KG1 (cell line): ENCODE measurements at places on chromosomes 2 and 18.
A peak's percentile ranks its signal among the peaks of the same experiment; 100 is the strongest.

DNA sequence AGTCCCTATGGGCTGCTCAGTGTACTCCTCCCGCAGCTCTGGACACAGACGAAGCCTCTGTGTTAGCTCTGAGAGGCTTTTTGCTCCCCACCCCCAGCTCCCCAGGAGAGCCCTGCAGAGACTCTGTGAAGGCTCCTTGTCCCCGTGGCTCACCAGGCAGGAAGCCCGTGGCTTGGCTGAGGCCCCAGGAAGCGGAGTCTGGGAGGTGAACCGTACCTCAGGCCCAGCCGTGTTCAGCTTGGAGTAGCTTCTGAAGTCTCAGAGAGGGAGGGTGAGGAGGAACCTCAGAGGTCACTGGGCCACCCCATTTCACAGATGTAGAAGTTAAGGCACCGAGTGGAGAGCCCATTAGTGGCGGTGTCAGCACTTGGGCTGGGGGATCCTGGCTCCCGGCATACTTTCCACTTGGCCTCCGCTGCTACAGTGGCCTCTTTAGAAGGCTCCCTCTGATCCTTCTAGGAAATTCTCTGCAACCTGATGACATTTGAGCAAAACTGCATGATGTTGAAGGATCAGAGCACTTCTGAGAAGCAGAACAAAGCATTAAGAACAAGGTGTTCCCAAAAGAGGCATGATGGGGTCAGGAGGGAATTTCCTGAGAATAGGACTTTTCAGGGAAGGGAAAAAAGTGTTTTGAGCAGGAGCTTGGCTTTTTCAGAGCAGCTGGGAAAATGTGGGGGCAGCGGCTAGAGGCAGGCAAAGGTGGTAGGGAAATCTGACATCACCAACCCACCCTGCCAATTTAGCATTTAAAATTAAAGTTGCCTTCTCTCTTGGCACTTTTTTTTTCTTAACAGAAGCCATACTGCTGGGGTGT lies 79.1 kb downstream of the MCFD2 start:
- peak; percentile 13 for DNase-seq

- no peak for DNase-seq
Measured at GRCh38 chr2:28610583-28611201, 114.8 kb downstream of the PLB1 start.

DNA sequence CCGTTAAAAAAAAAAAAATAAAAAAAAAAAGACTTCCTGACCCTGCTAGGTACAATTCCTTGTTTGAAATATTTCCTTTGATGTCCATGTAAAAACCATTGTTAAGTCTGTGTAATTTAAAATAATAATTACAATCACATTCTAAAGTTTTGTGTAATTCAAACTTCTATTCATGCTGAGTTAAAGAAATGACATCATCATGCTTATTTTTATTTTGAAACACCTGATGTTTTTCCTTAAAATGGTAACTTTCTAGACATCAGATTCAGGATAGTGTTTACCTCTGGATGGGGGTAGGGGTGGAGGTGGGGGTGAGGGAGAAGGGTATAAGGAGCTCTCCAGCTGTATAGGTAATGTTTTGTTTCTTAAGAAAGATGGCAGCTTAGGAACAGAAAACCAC lies 92.8 kb downstream of the ADCYAP1 start:
- DNase-seq, result no peak

GRCh38 chr2:46365913-46366667 lies 68.9 kb downstream of the EPAS1 start:
- no peak for DNase-seq

DNA sequence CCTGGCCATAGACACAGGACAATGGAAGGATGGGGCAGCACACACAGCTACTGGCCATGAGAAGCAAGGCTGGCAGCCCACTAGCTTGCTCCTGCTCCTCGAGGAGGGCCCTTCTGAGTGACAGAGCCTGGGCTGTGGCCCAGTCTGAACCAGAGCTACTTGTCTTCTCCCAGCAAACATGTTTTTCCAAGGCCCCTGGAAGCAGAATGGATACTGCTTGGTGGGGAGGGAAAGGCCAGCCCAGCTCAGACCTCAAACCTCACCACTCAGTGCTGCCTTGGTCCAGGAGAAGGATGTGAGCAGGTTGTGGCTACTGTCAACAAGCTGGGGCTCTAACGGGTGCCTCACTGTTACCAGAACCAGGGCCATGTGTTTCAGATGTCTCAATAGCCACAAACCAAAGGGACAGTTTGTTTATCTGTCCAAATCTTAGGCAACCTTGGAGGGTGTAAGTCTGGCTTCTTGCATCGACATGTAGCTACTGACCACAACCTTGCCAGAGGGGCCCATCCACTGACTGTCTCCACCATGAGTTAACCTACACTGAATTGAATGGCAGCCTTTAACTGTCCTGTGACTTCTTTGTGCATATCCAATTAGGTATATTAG lies 98.6 kb downstream of the TGFA start:
- DNase-seq, result no peak

DNA sequence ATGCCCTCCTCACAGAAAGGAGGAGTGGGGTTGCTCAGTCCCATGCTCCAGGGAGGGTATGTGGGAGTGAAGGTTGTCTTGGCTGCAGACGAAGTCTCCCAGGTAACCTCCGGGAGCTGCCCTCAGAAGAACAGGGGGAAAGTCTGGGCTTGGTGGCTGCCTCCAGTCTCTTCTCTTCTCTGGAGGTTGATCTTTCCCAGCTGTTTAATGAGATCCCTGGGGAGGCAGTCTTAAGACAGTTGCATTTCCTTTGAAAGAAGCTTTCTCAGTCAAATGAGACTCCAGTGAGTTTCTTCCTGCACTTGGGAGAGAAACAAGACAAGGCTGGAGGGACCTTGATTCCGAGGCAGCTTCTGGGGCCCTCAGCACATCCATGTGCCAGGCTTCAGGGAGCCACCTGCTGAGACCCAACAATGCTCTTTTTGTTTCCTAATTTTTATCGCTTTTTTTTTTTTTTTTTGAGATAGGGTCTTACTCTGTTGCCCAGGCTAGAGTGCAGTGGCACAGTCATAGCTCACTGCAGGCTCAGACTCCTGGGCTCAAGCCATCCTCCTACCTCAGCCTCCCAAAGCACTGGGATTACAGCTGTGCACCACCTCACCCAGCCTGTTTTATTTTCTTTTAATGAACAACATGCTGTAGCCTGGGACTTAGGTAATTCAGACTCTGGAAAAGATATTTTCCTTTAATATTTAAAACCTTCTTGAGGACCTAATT lies 71.7 kb upstream of the TPO start:
- DNase-seq, result no peak

DNA sequence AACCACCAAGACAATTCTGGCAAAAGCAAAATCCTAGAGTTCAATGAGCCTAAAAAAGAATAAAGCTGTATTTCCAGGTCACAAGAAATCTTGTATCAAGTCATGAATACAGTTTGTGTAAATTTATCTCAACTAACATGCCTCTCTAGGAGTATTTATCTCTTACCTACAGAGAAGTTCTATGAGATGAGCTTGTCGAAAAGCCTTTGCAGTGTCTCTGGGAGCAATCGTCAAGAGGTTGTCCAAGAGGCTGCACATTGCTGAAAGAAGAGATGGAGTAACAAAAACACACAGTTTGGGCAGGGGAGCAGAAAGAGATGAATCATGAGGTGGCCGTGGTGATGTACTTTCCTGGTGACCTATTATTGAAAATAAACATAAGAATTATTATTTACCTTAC lies 112.0 kb upstream of the CD226 start:
- no peak for DNase-seq

DNA sequence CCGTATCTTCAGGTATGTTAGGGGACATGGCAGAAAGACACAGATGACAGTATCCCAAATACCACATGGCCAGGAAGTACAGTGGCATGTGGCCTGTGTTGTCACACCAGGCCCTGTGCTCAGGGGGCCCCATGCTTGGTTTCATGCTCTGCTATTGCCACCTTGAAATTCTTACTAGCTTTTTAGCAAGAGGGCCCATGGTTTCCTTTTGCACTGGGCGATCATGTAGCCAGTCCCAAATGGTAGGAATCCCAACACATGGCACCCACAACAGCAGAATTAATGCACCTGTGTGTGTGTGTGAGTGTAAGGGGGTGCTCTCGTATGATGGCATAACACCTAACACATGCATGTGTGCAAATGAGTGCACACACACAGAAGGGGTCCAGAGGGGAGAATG lies 39.2 kb downstream of the MYO7B start:
- no peak for DNase-seq

- no peak for DNase-seq
Measured at GRCh38 chr2:158116936-158117335, 15.3 kb downstream of the UPP2 start.

GRCh38 chr2:57432528-57432927 lies 614.1 kb upstream of the VRK2 start:
- DNase-seq, result no peak

- DNase-seq, result no peak
Measured at GRCh38 chr18:76456823-76457222, 38.2 kb downstream of the ZNF516 start.

GRCh38 chr2:33107690-33108482 lies 161.1 kb downstream of the LTBP1 start:
- DNase-seq, result no peak

DNA sequence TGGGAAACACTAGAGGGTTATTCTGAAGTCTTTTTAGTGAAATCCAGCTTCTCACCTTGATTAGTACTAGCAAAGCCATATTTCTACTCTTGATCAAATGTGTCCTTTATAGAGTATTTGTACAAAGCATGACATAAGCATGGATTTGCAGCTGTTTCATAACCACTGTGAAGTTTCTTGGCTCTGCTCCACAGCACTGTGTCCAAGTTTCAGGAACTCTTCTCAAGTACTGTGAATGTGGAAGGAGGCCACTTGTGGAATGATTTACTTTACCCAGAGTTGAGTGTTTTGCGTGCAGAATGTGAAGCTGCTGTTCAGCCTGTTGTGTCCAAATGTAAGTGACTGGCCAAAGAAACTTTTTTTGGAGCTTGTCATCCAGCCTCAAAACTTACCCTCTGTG lies 16.2 kb upstream of the MAPRE2 start:
- no peak for DNase-seq

- DNase-seq, result no peak
Measured at GRCh38 chr2:18455236-18455862, 105.1 kb downstream of the RDH14 start.

GRCh38 chr2:161421686-161422085 lies 5.6 kb downstream of the TBR1 start:
- no peak for DNase-seq

DNA sequence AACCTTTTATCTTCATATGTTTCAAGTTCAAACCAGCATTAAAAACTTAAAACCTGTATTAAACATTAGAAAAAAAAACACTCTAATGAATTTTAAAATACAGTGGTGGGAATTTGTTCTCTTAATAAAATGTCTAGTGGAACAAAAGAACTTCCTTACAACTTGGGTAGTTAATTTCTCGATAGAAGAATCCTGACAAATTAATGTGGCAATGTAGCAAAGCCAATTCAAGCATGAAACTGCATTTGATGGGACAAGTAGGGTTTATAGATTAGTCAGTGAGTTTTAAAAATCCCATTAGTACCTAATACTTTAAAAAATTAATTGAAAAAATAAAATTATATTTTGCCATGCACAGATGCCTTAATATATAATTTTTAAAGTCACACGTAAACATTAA lies 59.4 kb downstream of the PDE1A start:
- no peak for DNase-seq

GRCh38 chr18:51193621-51194287 lies 3.7 kb downstream of the MEX3C start:
- no peak for DNase-seq

- DNase-seq, result no peak
Measured at GRCh38 chr2:467892-468647, 180.2 kb upstream of the ALKAL2 start.

DNA sequence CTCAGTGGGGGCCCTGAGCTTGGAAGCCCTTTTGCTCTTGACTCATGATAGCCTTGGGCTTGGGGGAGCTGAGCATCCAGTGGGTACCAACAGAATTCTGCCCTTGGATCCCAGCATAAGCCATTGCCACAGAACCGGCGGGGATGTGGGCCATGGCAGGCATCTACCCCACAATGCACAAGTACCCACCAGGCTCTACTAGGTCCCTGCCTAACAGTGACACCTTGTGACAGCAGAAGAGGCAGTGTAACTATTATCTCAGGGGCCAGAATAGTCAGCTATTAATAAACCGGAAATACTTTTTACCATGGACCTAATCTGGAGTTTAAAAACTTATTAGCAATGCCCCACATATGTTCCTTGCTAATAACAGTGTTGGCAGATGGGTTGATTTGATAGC lies 397.2 kb downstream of the TMEM182 start:
- no peak for DNase-seq

DNA sequence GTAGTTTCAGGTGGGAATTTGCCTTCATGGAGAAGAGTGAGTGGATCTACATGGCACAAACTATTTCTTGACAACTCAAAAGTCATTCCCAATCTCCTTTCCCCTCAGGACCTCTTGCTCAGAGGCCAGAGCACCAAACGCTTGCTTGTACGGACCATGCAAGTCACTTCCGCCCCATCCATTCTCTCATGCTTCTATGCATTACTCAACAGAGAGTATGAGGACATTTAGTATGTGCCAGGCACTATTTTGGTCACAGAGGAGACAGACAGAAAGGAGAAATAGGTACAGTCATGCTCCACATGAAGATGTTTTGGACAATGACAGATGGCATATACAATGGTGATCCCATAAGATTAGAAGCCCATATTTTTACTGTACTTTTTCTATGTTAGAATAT lies 117.5 kb downstream of the ACTR3 start:
- DNase-seq, result no peak

DNA sequence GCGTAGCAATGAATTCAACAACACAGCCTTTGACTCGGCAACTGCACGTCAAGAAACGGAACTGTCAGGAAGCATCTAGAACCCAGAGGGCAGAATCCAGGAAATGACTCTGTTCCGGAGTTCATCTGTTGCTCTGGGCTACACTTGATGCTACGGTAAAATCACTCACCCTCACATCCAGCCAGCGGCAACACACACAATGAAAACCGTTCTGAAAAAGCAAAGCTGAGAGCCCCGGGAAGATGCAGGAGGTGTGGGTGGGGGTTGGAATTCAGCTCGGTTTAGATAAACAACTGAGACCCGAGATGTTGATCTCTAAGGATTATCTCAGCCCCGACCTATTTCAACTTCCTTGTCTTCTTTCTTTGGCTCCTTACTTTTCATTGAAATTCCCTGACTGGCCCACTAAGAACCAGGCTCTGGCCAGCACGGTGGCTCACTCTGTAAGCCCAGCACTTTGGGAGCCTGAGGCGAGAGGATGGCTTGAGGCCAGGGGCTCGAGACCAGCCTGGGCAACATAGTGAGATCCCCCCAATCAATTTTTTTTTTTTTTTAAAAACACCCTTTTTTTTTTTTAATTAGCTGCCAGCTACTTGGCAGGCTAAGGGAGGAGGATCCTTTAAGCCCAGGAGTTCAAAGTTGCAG lies 13.3 kb upstream of the RAB17 start:
- no peak for DNase-seq

- DNase-seq, result peak; percentile 78
Measured at GRCh38 chr2:66428986-66429612, 5.8 kb upstream of the MEIS1 start.

- DNase-seq, result no peak
Measured at GRCh38 chr2:85704800-85705679, 10.9 kb downstream of the GNLY start.

- no peak for DNase-seq
Measured at GRCh38 chr2:60309336-60309735, 244.1 kb downstream of the BCL11A start.

GRCh38 chr2:239409976-239410375 lies 9.2 kb upstream of the HDAC4 start:
- DNase-seq, result no peak

- DNase-seq, result no peak
Measured at GRCh38 chr18:8559612-8560186, 49.5 kb upstream of the RAB12 start.

- no peak for DNase-seq
Measured at GRCh38 chr2:227824711-227825110, 11.1 kb downstream of the CCL20 start.
